Natural killer cell treated with Interleukin-12 subunit alpha and Interleukin-12 subunit beta and Interleukin-15 and Interleukin-18, amount 100 ng/mL, for 72 hours (primary cell): ENCODE measurements at places on chromosomes 5 and 9. TPM values are rescaled to one million over a fixed set of nuclear protein-coding genes. Genes with fewer than 3 reads are reported as not detected.

Gene ADAMTS13
- total RNA-seq = 0.67 TPM

- H3K36me3 ChIP-seq = peaks cover 4% of the 10 kb centered on the region
- H3K27me3 ChIP-seq = no peaks in the 10 kb centered on the region
- no peak overlapping the region for H3K27ac ChIP-seq
- no peak for DNase-seq
Measured at GRCh38 chr9:95991326-95991725, 115.8 kb downstream of the ERCC6L2 start.

Gene FST
- total RNA-seq = not detected

DNA sequence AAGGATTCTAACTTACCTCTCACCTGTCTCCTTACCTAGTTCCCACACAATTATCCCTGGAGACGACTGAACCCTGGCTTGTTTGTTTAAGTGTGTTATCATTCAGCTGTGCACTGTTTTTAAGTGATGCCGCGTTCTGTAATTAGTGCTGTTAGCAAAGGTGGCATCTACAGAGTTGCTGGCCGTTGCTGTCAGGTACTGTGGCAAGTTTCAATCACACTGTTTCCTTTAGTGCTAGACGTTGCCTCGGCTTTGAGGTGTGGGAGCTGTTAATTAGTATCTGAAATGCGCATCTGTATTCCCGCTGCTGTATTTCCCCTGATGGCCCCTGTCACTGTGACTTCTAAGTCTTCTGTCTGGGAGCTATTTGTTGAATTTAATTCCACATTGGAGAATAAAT lies 193.8 kb upstream of the GAS1 start:
- H3K4me3 ChIP-seq = no peak overlapping the region
- H3K27ac ChIP-seq = no peak overlapping the region
- H3K27me3 ChIP-seq = peaks cover 22% of the 10 kb centered on the region
- no peak for DNase-seq

DNA sequence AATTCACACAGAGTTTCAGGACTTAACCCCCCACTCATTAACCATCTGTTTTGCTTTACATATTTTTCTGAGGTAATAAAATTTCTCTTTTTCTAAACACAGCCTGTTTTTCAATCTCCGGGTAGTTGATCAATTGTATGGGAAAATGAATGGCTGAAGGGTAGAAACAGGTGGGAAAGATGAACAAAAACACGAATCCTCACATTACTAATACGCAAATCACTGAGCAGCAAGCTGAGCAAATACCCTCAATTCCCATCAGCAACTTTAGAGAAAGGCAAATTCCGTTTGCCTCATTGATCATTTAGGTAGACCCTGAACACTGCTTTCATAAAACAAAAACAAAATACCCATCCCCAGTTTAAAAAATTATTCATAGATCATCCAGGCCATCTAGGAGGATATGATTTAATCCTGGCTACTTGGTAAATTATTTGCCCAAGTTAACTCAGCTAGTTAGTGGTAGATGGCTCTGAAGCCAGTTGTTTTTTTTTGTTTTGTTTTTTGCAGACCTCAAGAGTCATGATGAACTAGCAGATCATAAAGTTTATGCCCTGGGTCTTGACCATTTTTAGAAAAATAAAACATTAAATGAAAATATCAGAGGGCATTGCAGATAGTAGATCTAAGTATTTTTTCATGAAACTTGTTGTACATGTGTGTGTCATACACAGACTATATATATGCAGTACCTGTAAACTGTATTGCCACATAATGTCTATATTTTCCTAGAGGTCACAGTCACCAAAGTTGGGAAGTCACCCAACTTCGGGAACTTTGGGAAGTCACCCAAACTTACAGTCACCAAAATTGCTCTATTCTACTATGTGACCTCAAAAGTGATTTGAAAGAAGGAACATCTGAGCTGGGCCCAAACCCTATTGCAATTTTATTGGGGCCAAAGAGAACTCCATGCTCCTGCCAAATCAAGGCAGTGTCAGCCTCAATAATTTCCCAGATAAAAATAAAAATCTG lies 1.6 kb upstream of the CD274 start:
- peak overlapping the region; percentile 95 for H3K4me3 ChIP-seq
- no peaks in the 10 kb centered on the region for H3K27me3 ChIP-seq
- H3K27ac ChIP-seq = peak overlapping the region; percentile 100
- H3K36me3 ChIP-seq = peaks cover 21% of the 10 kb centered on the region

- DNase-seq = no peak
- H3K4me1 ChIP-seq = no peaks in the 10 kb centered on the region
- H3K4me3 ChIP-seq = no peak overlapping the region
- no peaks in the 10 kb centered on the region for H3K36me3 ChIP-seq
- no peaks in the 10 kb centered on the region for H3K27me3 ChIP-seq
- H3K27ac ChIP-seq = no peak overlapping the region
Measured at GRCh38 chr5:63439537-63439936, 522.7 kb downstream of the HTR1A start.

DNA sequence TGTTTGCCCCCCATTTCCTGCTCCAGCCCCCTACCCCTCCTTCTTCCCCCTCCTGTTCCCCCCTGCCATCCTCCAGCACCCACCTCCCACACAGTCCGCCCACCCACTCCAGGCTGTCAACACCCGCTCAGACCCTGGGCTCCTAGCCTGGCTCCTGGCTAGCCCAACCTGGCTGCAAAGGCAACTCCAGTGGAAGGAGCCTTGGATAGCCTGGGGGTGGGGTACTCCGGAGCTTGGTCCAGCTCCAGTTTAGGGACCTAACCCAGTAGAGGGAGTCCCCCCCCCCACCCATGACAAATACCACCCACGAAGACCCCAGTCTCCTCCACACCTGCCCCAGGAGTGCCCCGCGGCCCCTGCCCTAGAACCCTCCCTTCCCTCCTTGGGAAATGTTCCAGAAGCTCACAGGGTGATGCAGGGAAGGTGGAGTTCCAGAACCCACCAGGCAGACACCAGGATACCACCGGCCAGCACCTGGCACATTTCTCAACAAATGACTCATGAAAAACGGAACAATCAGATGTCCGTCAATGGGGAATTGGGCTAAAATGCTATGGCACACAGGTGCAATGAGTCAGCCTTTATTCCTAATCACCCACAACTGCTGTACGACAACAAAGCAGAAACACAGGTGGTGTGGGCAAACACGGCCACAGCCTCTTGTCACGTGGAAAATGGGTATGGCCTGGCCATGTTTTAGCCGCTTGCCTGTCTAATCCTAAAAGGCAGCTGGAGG lies 901 bp upstream of the SLC12A7 start:
- no peaks in the 10 kb centered on the region for H3K36me3 ChIP-seq
- H3K4me3 ChIP-seq = no peak overlapping the region
- H3K4me1 ChIP-seq = peaks cover 15% of the 10 kb centered on the region
- no peak overlapping the region for H3K27ac ChIP-seq
- DNase-seq = no peak

Gene TMEM203
- total RNA-seq = 25.0 TPM
